Left cardiac atrium (tissue), 4 donors: ENCODE measurements at places on chromosomes 2 and 18. TPM values are rescaled to one million over a fixed set of nuclear protein-coding genes. Genes with fewer than 3 reads are reported as not detected.

- no peak for DNase-seq
Observed at GRCh38 chr2:184908966-184909365, 310.6 kb downstream of the ZNF804A start.

GRCh38 chr2:231115651-231116050 lies 9.2 kb downstream of the HTR2B start:
- no peak for DNase-seq

DNA sequence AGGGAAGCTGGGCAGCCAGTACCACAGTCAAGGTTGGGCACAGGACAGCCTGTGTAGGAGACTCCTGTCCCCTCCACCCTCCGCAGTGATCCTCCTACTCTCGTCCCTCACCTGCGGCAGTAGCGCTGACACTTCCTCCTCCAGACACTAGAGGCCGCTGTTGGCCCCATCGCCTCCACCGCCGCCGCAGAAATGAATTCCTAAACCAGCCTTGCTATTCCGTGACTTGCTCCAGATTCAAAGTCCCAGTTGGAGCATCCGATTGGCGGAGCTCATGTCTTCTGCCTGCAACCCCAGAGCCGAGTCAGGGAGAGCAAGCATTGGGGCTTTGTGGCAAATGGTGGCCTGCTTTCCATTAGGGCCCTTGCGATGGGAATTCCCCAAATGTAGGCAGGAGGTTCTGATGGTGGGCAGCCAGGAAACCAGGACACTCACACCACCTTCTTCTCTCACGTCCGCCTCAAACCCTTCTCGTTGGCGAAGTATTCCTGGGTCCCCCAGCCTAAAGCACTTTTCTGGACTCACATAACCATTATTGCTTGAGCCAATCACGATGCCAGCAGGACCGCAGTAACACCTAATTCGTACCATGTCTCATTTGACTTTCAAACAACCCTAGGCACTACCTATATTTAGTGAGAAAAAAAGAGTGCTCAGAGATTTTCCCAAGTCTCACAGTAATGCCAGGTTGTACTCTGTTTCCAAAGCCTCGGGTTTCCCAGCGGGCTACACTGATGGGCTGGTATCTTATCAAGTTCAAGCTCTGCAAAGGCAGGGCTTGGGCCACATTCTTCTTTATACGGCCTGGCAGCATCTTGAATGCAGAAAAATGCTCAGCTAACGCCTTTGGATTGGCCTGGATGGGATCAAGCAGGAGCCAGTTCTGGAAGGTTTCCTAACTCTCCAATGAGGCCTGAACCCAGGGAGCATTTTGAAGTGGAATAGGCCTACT lies 1.2 kb upstream of the DNAJB2 start:
- DNase-seq, result peak; percentile 76

DNA sequence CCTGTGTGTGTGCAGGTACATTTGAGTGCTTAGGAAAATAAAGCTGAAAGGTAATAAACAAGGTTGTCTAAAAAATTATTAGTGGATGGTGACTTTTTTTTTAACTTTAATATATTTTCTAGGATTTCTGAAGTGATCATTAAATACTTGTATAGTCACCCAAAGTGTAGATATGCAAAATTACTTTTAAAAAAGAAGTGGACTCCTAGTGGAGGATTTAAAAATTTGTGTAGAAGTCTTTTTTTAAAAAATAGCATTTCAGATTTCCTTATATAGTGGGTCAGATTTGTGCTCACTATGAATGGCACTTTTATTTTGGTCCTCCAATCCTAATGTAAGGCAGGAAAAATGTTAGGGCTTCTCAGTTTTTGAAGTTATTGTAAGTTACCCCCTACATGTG lies 3.9 kb downstream of the GORASP2 start:
- DNase-seq, result no peak

DNA sequence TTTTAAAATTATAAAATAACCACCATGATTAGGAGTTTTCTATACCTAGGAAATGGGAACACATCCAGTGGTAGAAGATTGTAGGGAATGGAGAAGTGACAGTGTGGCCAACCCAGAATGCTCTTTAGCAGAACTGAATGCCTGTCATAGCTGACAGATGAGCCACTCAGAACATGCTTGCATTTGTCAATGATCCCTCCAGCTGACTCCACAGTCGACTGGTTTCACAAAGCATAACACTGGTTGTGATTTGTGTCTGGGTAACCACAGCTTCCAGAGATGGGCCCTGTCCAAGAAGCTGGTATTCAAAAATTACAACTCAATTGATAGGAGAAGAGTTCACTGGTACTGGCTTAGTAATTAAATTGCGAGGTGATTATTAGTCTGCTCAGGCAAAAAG lies 9.0 kb upstream of the CTIF start:
- DNase-seq, result no peak

DNA sequence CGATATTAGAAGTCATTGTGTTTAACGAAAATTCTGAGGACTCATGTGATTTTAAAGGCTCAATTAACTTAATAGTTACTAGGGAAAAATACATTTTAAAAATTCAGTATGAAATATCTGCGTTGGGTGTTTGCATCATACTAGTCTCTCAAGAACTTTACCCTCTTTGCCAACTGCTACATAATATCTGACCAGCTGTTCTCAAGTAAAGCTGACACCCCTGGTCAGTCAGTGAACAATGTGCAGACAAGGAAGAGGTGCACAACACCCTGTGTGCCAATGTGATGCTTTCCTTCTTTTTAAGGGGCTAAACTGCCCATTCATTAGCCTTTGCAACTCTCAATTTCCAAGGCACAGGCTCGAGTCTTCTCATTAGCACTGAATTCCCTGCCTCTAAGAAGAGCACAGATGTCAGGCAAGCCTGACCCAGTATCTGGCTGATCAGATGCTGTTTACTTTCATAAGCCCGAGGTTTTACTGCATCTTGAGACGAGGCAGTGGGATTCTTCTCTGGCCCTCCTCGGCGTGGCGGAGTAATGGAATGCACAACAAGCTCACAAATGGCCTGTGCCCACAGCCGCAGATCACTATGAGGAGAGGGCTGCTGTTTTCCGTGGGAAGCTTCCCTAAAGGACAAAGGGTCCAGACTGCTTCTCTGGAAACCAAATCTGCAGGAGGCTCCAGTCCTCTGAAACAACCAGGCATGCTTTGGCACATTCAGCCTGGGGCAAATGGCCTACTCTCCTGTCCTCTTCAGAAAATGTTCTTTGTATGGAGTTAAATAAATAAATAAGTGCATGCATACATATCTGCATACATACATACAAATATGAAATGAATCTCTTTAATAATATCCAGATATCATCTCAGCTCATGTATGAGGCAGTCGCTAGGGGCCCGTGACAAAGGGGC lies 240.3 kb downstream of the ZNF521 start:
- DNase-seq, result no peak

DNA sequence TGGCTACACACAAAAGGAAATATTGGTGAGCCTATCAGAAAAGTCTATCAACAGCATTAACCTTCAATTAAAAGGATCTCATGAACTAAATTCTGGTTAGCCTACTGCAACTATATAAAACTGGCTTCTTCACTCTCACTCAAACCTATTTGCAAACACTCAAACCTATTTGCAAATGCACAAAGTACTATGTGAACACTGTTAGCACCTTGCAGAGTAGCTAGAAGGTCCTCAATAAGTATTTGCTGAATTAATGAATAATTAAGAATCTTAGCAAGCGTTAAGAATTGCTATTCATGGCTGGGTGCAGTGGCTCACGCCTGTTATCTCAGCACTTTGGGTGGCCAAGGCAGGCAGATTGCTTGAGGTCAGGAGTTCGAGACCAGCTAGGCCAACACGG lies 150.3 kb downstream of the DTNB start:
- no peak for DNase-seq

DNA sequence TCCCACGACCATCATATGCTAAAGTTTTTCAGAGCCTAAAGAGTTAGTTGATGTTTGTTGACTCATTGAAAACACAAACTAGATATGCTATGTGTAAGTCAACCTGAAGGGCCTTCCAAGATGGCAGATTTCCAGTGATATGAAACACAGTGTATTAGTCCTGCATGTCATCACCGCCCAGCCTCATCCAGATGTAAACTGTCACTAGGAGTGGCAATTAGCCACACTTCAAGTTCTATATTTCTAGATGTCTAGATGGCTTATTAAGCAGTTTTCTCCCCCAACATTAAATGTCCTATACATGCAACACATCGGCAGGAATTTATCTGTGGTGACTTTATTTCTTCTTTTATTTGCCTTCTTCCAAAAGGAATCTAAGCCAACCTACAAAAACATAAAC lies 444.1 kb upstream of the SMIM21 start:
- DNase-seq, result no peak

- no peak for DNase-seq
Observed at GRCh38 chr2:11330457-11331142, 13.8 kb downstream of the ROCK2 start.

- peak; percentile 77 for DNase-seq
Observed at GRCh38 chr18:58781627-58782194, 83.0 kb upstream of the ZNF532 start.

DNA sequence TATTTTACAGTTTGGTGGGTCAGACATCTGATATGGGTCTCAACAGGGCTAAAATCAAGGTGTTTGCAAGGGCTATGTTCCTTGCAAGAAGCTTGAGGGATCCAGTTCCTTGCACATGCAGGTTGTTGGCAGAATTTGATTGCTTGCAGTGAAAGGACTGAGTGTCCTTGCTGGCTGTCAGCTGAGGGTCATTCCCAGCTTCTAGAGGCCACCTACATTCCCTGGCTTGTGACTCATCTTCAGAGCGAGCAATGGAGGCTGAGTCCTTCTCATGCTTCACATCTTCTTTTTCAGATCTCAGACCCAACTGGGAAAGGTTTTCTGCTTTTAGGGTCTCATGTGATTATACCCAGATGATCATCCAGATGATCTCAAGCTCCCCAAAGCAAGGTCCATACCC lies 12.4 kb downstream of the MEX3C start:
- no peak for DNase-seq

DNA sequence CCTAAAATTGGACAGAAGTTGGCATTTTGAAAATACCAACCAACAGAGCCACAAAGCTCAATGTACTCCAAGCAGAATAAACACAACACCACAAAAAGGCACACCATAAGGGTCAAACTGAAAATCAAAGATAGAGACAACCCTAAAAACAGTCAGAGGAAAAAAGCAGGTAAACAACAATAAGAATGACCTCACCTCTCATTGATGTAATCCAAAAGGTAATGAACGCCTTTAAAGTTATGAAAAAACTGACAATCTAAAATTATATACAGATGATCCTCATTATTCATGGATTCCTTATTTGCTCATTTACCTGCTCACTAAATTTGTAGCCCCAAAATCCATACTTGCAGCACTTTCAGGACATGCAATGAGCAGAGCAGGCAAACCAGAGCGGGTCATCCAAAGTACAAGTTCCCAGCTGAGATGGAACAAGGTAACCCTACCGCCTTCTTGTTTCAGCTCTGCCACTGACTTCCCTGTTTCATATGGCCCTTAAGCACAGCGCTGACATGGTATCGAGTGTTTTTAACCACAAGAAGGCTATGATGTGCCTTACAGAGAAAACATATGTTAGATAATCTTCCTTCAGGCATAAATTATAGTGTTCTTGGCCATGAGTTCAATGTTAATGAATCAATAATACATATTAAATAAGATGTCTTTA lies 17.0 kb downstream of the RTN4 start:
- DNase-seq, result no peak

DNA sequence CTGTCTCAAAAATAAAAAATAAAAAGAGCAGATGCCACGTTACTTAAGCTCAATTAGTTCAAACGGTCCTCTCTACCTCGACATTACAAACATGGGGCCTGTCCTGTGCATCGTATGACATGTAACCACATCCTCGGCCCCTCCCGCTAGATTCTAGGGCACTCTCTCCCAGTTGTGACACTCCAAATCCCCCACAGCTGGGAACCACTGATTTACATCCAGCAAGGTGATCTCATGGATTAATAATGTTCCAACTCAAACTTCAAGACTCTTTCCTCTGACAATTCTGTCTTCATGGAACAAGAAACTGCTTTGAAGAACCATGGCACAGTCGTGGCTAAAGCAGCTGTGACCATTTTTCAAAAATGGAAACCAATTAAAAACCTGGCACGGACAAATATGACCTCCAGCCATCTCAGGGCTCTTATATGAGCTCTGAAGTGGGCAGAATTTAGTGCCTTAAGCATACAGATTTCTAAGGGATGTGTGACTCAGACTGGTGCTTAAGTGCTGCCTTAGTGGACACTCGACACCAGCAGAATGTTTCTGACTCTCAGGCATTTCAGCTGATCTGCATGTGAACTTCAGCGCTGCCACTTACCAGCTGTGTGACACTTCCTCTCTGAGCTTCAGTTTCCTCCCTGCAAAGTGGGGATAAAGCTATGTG lies 31.7 kb upstream of the ASAP2 start:
- DNase-seq, result no peak

DNA sequence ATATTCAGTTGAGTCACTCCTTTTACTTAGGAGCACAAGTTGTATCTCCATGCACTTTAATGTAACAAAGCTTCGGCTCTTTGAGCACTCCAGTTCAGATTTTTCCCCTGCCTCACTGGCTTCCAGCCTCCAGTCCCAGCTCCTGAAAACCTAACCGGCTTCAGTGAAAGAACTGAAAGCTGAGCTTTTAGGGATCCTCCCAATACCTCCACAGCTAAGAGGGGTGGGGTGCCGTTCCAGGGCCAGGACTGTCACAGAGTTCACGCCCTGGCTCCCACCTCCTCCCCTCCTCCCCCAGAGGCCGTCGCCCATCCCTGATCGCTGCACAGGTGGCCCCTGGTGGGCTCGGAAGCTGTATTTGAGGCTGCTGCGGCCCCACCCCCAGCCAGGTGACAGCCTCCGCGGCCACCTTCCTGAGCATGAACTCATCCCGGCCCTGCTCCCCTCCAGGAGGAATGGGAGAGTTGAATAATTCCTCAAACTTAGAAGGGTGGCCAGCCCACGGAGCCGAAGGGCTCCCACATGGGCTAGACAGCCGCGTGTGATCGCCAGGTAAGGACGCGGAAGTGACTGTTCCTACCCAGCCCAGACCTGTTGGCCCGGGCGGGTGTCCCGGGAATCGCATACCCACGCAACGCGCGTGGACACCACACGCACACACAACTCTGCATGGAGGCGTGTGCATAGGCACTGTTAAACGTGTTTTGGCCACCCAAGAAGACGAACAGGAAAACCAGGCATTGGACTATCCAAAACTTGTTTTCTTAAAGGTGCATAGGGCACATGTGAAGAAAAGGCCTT lies 1.8 kb downstream of the MYO5B start:
- DNase-seq, result no peak

GRCh38 chr18:1846640-1847039 lies 724.7 kb downstream of the METTL4 start:
- no peak for DNase-seq

- no peak for DNase-seq
Observed at GRCh38 chr2:15943378-15944280, 3.3 kb downstream of the MYCN start.

DNA sequence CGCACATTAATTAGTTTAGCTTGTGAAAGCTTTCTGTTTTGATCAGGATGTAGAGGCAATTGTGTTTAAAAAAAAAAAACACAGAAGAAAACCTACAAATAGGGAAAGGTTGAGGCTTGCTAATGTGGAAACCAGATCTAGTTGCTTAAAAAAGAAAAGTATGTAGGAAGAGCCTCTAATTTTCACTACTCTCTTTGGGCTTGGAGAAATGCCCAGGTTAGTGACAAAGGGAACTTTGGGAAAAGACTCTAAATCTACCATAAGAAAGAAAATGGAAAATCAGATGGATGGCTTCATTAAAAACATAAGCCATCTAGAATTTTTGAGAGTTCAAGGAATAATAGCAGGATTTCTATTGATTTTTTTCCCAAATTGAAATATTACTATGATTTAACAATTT lies 47.3 kb upstream of the SLC38A11 start:
- DNase-seq, result no peak

- DNase-seq, result peak; percentile 77
Observed at GRCh38 chr2:100197631-100198153, 55.3 kb upstream of the AFF3 start.

Gene KCNS3
- total RNA-seq, result 3.9 TPM

Gene ZNF516
- total RNA-seq, result 15.7 TPM

Gene SLC66A3
- 14.3 TPM for total RNA-seq

Gene ACTG2
- total RNA-seq, result 13.5 TPM

Gene VSNL1
- 26.6 TPM for total RNA-seq
